ENCODE measurements at places on chromosomes 5 and 9.

- no peak for DNase-seq
These were observed 36.9 kb downstream of the ANKRD33B start for GRCh38 chr5:10600626-10601245.

- DNase-seq, result peak; percentile 34
These were observed 108.5 kb upstream of the TXNDC8 start for GRCh38 chr9:110446171-110446570.

DNA sequence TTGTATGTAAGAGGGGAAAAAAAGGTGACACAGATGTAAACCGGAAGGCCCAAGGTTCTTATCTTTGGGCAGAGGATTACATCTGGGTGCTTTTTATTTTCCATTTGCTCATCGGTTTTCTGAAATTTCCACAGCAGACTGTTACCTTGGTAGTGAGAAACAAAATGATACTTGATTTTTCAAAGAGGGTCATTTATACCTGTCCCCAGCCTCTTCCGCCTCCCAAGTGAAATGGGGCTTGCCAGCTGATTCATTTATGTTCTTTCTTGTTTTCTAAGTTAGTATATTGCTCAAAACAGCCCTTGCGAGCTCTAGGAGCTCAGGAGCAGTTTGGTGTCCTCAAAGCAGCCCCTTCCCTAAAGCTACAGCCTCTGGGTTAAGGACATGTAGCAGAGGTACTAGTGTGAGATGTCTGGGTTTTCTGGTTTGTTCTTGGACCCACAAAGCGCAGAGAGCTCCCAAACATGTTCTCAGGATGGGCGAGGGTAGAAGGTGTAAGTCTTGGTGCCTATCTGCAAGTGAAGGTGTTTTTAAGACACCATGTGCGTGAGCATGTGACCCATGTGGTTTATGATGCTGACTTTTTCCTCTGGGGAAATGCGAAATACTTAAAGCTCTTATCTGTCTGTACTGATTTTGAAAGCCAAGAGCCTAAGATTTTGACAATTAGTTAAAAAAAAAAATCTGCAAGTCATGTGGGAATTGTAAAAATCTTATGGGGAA lies 38.3 kb downstream of the DAPK1 start:
- DNase-seq, result no peak

DNA sequence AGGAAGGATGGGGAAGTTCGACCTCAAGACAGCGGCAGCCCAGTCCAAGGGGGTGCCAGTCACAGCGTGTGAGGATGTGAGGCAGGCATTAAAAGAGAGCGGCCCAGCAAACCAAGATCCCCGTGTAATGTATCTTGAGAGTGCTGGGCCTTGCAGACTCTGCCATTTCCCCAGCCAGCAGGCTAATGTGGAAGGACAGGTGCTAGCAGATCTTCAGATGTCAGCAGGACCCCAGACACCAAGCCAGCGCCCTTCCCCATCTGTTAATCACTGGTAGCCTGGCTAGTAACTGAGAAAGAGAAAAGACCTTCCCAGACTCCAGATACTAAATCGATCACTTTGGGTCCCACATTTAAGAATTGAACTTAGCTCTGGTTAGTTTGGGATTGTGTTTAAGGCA lies 62.2 kb downstream of the NTRK2 start:
- DNase-seq, result no peak

GRCh38 chr9:113399646-113400200 lies 1.4 kb downstream of the ALAD start:
- no peak for DNase-seq

- no peak for DNase-seq
These were observed 170.5 kb downstream of the DMRTA1 start for GRCh38 chr9:22617156-22617555.

DNA sequence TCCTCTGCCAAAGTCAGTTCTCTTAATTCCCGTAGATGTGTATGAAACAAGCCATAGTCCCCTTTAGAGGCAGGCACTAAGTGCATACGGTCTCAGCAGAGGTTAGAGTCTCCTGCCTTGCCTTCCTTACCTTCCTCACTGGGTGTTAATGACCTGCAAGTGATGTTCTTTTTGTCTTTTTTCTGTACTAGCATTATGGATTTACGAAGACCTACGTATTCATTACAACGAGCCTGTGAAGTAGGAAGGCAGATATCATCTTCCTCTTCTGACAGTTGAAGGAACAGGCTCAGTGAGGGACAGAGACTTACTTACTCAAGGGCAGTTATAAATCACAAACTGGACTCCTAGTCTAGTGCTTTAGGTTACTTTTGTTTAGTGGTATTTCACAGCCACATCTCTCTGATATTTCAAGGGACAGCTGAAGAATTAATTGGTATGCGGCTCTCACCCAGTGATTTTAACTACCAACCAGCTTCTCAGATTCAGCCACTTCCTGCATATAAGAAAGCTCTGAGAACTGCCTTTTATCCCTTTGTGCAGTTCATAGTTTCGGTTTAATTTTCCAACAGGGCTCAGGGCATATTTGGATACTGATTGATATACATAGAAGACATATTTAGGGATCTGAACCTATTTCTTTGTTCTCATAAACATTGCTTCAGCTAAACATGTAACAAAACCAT lies 85.1 kb upstream of the CKMT2 start:
- no peak for DNase-seq

DNA sequence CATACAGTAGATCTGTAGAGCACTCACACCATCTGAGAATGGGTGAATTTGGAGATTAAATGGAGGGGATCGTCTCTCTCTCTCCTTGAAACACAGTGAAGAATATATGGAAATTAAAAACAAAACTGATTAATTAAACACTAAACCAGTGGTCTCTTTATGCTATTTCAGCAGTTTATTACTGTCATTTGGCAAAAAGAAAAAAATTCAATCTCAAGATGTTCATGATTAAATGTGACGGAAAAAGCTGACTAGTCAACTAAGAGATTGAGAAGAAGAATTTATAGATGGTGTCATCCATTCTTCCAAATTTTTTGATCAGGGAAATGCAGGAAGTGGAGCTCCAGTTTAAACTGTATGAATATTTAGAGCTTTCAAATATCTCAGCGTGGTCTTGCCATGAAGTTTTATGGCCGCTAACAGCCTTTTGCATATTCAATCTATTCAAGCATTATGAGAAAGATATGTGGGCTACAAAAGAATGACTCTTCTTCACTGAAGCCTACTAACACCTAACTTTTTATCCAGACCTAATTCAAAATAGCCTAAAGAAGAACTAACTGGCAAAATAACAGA lies 121.6 kb upstream of the DPYSL3 start:
- DNase-seq, result no peak

GRCh38 chr9:90070056-90070455 lies 465.2 kb downstream of the GADD45G start:
- DNase-seq, result no peak

DNA sequence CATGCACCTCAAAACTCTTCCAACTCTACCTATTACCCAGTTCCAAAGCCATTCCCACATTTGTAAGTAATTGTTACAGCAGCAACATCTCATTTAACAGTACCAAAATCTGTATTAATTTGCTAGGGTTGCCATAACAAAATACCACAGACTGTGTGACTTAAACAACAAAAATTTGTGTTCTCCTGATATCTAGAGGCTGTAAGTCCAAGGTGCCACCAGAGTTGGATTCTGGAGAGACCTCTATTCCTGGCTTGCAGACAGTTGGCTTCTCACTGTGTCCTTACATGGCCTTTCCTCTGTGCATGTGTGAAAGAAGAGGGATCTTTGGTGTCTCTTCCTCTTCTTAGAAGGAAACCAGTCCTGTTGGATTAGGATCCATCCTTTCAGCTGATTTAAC lies 203.8 kb upstream of the PIK3R1 start:
- peak; percentile 45 for DNase-seq

- DNase-seq, result no peak
These were observed 397.8 kb downstream of the ARRDC3 start for GRCh38 chr5:90985341-90985740.
